NCI-H146 (cell line): ENCODE measurements at places on chromosomes 7 and 10.

DNA sequence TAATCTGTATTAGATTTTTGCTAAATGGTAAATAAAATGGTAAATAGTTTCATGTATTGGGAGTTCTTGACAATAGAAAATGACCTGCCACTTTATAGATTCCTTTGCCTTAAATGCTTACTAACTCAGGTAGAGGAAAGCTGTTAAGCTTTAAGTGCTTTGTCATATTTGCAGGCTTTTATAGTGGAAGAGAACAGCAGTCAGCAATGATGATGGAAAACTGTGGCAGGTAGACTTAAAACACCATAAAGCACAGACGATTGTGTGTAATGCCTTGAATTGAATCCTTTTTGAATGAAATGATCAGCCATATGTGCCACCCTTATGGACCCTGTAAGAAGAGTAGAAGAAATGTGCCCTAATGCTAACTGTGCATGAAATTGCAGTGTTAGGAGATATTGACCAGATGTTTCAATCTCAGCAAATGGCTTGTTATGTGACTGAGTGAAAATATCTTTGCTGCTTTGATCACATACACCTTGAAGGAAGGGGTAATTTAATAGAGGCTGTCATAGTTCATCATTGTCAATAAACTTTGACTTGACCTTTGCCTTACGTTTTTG is 230.4 kb downstream of the ADK start:
- DNase-seq = no peak

- DNase-seq = no peak
Measured at GRCh38 chr7:51274001-51274400, 42.6 kb downstream of the COBL start.

- no peak for DNase-seq
Measured at GRCh38 chr7:140367528-140367927, 30.8 kb downstream of the SLC37A3 start.

DNA sequence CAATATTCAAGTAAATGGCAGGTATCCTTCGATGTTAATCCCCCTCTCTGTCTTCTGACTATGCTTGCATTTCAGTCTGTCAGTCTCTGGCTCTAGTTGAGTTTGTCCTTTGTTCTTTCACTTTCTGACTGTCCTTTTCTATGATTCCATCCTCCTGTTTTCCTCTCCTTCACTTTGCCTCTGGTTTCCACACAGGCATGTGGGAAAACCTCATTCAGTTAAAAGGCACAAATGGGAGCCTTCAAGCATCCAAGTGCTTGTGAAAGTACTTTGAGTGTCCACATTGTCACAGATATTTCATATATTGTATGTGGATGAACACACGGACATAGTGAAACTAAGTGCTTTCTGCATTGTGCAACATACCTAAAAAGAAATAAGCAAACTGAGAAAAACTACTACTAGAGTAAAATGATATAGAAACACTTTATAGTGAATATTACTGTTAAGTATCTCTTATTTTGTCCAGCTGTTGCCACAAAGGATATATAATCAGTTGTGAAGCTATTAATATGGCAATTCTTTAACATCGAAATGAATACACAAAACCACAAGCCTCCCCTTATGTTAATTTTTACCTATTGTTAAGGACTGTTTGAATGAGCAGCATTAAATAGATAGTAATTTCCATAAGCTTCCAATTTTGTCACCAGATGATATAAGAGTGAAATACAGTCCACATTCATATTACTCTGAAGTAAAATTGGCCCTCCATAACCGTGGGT is 71.7 kb downstream of the NRBF2 start:
- no peak for DNase-seq

DNA sequence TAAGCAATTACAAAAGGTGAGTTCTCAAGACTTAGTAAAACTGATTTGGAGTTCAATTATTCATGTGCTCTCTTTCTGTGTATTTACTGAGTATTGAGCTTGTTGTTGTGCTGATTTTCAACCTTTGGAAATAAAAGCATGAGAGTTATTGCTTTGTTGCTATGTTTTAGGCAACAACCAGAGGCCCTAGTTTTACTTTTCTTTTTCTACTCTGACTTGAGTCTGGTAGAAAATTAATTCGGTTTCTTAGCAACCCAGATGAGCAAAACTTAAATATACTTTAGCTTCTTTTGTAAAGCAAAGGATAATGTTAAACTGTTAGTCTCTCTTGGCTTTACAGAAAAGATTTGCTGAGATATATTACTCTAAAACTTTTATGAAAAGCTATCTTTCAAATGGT is 66.4 kb upstream of the SCIN start:
- DNase-seq = no peak

DNA sequence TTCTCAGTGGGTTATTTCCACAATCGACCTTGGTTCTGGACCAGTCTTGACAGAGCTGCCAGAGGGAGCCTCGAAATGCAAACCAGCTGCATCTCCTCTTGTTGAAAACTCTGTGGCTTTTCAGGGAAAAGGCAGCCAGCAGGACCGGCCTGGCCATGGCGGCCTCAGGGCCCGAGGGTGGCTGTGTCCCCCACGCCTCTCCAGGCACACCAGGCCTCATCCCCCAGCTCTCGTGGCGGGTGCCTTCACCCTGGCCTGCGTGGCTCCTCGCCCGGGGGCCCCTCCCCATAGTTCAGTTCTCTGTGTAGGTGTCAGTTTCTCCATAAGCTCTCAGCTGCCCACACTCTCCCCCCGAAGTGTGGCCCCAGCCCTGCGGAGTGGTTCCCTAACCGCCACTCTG is 63.5 kb downstream of the MGMT start:
- no peak for DNase-seq

DNA sequence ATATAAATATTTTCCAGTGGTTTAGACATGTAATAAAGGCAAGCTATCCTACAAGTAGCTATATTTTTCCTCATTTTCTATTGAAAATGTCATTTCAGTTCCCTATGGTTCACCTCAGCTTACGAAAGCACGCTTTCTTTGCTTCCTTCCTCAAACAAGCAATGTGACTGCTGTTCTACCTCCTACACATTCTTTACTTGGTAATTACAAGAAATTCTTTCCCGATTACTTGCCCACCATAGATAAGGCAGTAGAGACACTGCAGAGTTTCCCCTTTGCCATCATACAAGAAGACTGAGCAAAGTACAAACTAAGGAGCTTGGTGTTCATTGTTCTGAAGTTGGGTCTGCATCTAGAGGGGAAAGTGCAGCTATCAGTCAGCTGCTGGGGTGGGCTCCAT is 249.4 kb downstream of the CRPPA start:
- no peak for DNase-seq

DNA sequence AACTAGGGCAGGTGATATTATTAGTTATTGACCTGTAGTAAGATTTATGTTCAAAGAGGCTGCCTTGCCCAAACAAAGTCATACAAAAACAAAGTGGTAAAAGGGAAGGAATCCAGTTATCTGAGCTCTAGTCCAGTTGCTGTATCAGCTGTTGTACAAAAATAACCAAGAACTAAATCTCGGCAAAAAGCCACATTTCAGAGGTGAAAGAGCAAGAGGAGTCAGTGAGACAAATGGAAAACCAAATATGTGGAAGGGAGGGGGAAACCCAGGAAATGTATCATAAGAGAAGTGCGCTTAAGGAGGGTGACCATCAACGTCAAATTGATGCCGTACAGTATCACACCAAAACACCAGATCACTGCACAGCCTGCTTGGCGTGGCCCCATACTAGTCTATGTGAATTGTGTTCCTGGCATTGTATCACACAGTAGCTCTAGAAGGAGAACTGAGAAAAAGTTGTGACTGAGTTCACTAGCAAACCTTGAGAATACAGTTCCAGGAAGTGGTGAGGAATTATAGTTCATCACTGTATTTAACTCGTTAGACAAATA is 6.4 kb downstream of the AGBL3 start:
- no peak for DNase-seq

DNA sequence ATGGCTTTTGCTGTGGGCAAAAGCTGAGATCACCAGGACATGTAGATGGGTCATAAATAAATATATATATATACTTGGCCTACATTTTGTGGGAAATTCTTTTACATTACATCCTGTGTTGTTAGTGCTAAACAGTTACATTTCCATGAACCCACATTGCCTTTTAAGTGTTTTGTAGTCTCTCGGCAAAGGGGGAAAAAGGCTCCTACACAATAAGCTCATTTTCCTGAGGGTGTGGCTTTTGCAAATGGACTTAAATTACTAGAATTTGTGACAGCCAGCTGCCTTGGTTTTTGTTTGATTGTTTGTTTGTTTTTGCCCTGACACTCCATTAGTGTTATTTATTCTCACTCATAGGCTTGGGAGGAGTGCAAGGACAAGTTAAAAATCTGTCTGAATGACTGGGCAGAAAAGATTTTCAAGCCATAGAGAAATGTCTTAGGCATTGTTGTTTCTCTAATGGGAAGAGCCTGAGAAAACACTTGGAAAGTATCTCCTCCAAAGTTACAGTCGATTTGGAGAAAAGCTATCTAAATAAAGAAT is 128.8 kb downstream of the DGKB start:
- DNase-seq = no peak

GRCh38 chr7:96499532-96499931 is 177.6 kb upstream of the SLC25A13 start:
- DNase-seq = no peak

DNA sequence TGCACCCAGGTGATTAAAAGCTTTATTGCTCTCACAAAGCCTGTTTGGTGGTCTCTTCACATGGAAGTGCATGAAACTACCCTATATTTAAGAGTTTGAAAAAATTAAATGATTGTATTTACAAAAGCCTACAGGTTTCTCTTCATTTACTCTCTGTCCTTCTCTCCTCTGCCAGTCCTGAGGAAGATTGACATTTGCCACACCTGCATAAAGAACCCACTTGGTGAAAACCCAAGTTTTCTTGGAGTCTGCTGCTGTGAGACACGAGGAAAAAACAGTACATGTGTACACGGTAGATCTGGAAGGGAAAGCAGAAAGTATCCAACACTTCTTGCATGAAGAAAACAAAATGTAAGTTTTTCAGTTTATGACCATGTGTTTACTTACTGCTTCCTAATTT is 994.4 kb upstream of the POT1 start:
- no peak for DNase-seq

GRCh38 chr10:7255517-7255916 is 155.3 kb downstream of the SFMBT2 start:
- no peak for DNase-seq

- DNase-seq = no peak
Measured at GRCh38 chr10:17001961-17002749, 127.5 kb downstream of the CUBN start.

DNA sequence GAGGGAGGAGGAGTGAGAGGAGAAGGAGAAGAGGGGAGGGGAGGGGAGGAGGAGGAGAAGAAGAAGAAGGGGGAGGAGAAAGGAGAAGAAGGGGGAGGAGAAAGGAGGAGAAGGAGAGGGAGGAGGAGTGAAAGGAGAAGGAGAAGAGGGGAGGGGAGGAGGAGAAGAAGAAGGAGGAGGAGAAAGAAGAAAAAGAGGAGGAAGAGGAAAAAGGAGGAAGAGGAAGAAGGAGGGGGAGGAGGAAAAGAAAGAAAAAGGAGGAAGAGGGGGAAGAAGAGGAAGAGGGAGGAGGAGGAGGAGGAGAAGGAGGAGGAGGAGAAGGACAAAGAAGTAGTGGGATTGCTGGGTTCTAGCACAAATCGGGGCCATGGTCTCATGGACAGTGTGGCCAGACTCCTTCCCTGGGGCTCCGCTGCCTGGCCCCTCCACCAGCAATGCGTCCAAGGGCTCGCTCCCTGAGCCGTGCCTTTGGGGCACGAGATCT is 4.2 kb upstream of the MAFK start:
- no peak for DNase-seq

GRCh38 chr10:10657139-10657760 is 360.4 kb upstream of the CELF2 start:
- no peak for DNase-seq

- DNase-seq = no peak
Measured at GRCh38 chr10:51080311-51081006, 6.2 kb downstream of the PRKG1 start.

DNA sequence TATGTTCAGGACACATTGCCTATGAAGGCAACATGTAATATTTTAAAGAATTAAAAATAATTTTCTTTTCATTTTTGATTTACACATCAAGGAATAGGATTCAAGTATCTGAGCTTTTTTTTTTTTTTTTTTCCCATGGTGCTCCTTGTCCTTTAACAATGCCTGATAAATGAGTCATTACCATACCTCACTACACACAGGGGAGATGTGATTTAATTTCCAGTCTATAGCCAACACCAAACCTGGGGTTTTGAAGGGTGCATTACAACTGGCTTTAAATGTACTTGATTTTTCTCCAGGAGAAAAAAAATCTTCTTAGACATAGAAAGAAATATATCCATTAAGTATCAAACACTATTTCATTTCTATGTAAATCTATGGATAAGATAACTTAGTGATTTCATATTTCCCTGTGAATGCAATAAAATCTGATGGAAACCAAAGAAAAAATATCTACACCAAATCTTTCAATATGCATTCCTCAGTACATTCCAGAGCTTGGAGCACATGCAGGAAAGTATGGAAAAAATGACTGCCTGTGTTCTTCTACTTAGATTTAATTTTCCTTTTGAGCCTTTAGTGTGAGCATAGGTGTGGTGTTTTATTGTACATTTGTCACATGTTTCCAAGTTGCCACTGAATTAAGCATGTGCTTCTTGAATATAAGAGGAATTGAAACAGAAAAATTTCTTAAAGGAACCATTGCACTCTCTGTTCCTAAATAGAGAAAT is 204.8 kb upstream of the MEOX2 start:
- DNase-seq = no peak

DNA sequence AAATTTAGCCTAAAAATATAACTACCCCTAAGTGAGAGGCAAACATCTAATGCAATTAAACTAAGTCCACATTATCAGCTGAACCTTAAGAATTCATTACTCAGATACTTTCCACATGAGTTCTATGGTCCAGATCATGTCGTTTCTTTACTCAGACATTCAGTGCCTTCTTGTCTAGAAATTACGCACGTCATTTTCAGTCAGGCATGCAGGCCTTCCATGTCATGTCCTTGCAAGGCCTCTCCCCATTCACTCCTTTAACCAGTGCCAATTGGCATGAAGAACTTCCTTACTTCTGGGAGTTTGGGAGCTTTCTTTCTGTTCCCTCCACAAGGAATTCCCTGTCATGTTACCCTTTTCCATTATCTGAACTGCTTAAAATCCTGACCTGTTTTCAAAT is 118.8 kb downstream of the NRP1 start:
- no peak for DNase-seq

DNA sequence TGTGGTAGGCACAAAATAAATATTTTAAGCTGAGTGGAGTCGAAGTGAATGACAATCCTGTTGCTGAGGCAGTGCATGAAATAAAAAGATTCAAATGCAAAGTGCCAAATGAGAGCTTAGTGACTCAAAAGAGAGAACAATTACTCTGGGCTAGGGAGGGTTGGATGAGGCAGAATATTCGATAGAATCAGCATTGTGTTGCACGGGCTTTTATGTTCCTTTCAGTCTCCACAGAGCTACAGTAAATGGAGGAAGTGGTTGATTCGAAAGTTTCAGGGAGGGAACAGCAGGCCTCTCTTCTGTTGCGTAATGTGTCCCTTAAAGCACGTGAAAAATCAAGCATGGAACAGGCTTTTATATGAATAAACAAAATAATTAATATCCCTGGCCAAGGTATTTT is 599.3 kb upstream of the CELF2 start:
- DNase-seq = no peak
